Stimulated activated naive CD4-positive, alpha-beta T cell treated with Interleukin-2 at 50 U/mL for 16 hours (primary cell): ENCODE measurements at places on chromosomes 2 and 18.

DNA sequence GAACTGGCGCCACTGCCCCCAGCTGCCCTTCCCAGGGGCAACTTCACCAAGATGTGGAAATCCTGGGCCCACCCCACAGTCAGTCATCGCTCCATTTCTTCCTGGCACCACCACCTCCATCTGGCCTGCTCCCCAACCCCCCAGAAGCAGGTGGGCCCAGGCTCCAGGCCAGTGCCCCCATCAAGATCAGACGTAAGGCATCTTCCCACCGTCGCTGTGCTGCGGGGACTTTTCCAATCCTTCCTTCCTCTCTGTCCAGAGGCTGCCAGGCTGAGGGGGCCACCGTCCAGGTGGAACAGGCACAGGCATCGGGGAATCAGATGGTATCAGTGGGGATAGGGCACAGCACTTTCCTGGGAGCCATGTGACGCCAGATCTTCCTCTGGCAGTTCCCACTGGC is 8.1 kb downstream of the PRLH start:
- no peak for DNase-seq

- DNase-seq: no peak
These were observed 195.8 kb upstream of the RBMS1 start for GRCh38 chr2:160689441-160689840.

GRCh38 chr2:2591542-2591940 is 260.5 kb upstream of the MYT1L start:
- no peak for DNase-seq

GRCh38 chr2:43276962-43277391 is 50.6 kb upstream of the ZFP36L2 start:
- no peak for DNase-seq

GRCh38 chr2:167114018-167114417 is 225.7 kb downstream of the XIRP2 start:
- DNase-seq: no peak

DNA sequence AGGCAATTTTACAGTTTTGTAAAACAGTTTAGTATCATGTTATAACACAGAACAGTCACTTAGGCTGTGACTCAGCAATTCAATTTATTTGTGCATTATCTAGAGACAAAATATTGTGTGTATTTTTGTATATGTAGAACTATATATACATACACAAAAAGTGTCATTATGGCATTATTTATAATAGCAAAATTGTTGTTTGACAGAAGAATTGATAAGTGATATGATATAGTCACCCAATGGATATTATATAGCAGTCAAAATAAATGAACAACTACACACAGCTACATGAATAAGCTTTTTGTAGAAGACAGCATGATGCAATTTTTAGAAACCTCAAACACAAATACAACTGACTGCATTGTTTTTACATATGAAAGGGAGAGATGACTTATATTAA is 334.0 kb downstream of the TRIB2 start:
- no peak for DNase-seq

DNA sequence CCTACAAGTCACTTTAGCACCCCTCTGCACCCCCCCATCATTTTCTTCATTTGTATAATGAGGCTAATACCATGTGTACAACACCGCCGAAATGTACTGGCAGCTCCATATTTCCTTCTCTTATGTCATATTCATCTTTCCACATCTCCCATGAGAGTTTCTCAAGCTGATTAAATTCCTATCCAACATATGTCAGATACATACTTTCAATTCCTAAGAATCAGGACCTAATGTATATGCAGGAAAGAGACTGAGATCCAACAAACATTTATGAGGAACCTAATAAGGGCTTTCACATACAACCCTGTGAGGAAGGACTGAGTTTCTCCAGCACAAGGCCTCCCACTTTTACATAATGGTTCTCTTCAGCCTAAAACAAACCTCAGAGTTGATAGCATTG is 41.9 kb downstream of the PRKD3 start:
- DNase-seq: no peak

DNA sequence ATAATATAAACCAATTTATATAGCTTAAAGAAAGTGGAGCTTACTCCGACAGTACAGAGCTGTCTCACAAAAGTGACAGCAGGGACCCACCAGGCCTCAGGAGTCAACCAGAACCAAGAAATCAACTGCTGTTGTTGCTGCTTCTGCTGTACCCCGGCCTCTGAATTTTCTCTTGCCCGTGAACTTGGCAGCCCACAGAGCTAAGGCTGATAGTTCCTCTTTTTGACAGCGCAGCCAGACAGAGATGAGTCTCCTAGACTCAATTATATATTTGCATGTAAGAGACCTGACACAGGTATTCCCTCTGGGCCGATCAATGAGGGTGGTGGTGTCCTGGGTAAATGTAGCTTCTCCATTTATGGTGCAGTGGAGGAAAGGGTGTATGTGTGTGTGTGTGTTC is 109.4 kb downstream of the KCTD1 start:
- DNase-seq: no peak

GRCh38 chr2:71605173-71605641 is 151.8 kb downstream of the DYSF start:
- no peak for DNase-seq

- DNase-seq: no peak
These were observed 8.0 kb upstream of the KLHL29 start for GRCh38 chr2:23376972-23377371.
